Prostate gland (tissue), 2 donors: ENCODE measurements at places on chromosomes 7 and 10.

- DNase-seq, result no peak
Measured at GRCh38 chr10:49290131-49290530, 8.8 kb upstream of the C10orf71 start.

DNA sequence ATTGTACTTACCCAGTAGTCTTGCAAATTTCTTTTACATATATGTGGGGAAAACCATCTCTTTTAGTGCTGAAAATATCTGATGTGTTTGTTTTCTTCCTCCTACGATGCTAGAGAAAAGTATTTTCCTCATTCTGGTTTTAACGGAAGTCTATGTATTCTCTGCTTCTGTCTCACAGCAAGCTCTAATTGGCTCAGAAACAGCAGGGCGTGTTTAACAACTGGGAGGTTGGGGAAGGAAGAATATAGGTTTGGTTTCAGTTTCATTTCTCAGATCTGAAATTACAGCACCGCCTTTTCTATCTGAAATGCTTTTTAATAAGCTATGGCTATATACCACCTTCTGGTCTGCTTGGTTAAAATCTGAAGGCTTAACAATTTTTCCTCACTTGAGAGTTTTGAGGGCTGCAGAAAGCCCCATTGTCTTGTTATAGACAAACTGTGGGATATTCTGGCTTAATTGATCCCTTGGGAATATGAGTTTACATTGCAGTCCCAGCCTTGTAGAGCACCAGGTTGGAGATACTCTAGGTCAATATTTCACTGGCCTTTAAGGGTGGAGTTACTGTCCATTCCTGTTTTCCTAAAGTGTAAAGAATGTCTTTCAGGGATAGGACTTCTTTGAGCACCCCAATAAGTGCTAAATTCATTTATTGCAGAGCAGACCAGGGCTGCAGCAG is at the start of gene SAMD9:
TSS of gene SAMD9 (minus strand) at position 128 of the 679 bp plus-strand sequence. CDS start 11,882 bp downstream, outside the sequence.
- peak; percentile 23 for DNase-seq

DNA sequence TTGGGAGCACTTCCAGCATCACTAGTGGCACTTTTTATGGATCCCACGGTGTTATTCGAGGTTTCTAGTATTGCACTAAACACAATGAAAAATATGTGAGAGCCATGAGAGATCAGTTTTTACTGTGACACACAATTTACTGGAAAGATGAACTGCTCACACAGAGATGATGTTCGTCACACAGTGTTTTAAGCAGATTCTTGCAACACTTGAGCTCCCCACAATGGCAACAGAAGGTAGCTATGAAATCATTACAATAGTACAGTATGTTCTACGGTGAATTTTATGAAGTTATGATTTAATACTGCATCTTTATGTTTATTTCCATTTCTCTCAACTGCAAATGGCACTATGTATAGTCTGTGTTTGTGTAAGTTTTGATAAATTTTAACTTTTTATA is 27.4 kb upstream of the ENTPD1 start:
- DNase-seq, result no peak

GRCh38 chr10:79070081-79070605 is 1.4 kb downstream of the ZMIZ1 start:
- DNase-seq, result peak; percentile 50

DNA sequence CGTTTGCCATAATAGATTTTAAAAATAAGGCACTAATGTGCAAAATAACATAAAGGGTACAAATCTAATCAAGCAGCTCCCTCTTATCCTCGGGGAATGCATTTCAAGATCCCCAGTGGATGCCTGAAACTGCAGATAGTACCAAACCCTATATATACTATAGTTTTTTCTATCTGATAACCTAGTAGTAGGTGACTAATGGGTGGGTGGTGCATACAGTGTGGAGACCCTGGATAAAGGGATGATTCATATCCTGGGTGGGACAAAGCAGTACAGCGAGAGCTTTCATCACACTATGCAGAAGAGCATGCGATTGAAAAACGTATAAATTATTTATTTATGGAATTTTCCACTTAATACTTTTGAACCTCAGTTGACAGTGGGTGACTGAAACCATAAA is 464.5 kb downstream of the GRID1 start:
- DNase-seq, result no peak
